ENCODE measurements at places on chromosomes 3 and 15. TPM values are rescaled to one million over a fixed set of nuclear protein-coding genes. Genes with fewer than 3 reads are reported as not detected.

DNA sequence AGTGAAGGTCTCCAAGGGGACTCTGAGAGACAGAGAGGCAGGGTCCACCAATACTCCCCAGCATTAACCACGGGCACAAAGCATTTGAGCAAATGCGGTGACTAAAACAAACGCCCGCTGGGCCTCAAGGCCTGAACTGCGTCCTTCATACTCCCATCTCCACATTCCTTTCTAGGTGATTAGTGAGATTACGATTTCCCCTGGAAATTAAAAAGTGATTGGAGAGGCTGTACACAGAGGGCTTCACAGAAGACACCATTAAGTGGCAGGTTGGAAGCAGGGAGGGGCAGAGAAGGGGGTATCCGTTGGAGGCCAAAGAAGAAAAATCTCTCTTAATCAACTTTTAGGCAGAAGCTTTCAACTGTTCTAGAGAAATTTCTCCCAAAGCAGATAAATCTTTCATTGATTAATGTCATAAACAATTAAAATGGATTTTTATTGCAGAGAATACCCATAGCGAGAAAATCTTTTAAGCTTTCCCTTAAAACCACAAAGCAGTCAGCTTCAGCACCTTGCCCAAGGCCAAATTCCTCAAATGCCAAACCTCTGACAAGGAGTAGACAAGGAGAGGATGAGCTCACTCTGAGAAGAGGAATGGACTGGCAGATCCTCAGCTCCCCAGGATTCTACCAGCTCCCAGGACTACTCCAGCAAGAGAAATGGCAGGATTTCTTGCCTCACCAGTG, 38.2 kb downstream of the MB21D2 start:
- H3K4me3 ChIP-seq: no peak overlapping the region
- DNase-seq: no peak
- no peak overlapping the region for H3K27ac ChIP-seq
- no peaks in the 10 kb centered on the region for H3K4me1 ChIP-seq

Gene DPPA2
- not detected for total RNA-seq

Gene SLCO2A1
- 169 TPM for total RNA-seq

Gene SOX14
- not detected for total RNA-seq

Gene TEX55
- total RNA-seq: not detected

Gene KIF9
- 8.4 TPM for total RNA-seq

DNA sequence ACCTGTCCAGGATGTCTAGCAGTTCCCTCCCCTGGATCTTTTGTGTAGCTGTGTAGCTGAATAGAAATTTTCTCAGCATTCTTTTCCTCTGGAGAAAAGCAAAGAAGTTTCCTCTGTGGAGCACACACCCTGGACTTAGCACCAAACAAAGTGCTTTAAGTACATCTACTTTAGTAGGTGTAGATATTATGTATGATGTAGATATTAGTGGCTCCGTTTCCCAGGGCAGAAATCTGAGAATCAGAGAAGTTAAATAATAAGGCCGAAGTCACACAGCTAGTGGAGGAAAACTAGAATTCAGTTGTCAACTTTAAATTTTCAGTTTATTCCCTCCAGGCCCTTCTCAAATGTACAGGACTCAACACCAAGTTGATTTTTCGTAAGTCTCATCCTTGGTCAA, 401.7 kb upstream of the NR2F2 start:
- no peaks in the 10 kb centered on the region for H3K27me3 ChIP-seq
- no peak overlapping the region for H3K27ac ChIP-seq
- no peak for DNase-seq
- H3K36me3 ChIP-seq: no peaks in the 10 kb centered on the region
- H3K4me3 ChIP-seq: no peak overlapping the region

Gene LOXL1
- 37.0 TPM for total RNA-seq

DNA sequence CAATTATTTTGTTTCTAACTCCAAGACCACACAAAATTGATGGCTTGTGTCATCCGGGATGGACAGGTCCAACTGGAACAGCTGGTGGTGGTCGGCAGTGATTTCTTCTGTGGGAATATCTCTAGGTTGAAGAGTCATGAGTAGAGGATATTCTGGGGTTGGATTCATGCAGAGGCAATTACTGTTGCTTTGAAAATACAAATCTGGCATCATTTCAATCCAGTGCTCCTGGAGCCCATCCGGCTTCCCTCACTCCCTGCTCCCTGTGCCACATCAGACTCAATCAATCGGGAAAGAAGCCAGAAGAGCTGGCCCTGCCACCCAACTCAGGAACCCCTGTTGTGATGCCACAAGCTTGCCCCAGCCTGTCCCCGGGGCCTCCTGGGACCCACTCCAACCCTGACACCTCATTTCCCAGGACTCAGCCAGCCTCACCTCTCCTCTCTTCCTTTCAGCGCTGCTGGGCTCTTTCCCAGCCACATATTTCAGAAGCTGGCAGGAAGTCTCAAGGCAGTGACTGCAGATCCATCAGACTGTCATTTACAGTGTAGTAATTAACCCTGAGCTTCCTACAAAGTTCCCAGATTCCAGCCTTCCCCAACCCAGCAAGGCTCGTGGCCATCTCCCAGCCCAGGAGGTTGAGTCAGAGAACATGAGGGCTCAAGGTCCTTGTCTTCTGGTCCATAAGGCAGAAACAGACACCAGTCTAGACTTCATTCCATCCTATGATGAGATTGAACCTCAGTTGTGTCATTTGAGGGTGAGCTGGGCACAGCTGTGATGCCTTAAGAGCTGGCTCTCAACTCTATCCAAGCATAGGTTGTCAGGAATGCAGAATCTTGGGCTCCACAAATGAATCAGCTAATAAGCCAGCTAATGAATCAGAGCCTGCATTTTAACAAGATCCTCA, 114.0 kb downstream of the FAM174B start:
- H3K27me3 ChIP-seq: no peaks in the 10 kb centered on the region
- no peaks in the 10 kb centered on the region for H3K36me3 ChIP-seq
- no peaks in the 10 kb centered on the region for H3K4me1 ChIP-seq
- no peak overlapping the region for H3K27ac ChIP-seq

DNA sequence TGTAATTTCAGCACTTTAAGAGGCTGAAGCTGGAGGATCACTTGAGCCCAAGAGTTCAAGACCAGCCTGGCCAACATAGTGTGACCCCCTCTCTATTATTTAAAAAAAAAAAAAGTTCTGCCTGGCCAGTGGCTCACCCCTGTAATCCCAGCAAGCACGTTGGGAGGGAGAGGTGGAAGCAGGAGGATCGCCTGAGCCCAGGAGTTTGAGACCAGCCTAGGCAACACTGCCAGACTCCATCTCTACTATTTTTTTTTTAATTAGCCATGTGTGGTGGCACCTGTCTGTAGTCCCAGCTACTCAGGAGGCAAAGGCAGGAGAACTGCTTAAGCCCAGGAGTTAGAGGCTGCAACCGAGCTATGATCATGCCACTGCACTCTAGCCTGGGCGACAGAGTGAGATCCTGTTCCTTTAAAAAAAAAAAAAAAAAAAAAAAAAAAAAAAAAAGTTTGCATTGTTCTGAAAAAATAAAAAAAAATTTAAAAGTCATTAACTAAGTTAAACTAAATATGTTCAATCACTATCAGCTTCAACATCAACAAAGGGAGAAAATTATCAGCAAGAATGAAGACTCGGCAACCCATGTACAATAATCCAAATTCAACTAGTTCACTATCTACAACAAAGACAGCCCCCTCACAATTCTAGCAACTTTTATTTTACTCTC, 1.9 kb downstream of the RAF1 start:
- peak overlapping the region; percentile 71 for H3K4me3 ChIP-seq
- no peaks in the 10 kb centered on the region for H3K27me3 ChIP-seq
- peaks cover 64% of the 10 kb centered on the region for H3K4me1 ChIP-seq
- no peak for DNase-seq
- H3K36me3 ChIP-seq: no peaks in the 10 kb centered on the region

Gene C3orf38
- total RNA-seq: 17.6 TPM

DNA sequence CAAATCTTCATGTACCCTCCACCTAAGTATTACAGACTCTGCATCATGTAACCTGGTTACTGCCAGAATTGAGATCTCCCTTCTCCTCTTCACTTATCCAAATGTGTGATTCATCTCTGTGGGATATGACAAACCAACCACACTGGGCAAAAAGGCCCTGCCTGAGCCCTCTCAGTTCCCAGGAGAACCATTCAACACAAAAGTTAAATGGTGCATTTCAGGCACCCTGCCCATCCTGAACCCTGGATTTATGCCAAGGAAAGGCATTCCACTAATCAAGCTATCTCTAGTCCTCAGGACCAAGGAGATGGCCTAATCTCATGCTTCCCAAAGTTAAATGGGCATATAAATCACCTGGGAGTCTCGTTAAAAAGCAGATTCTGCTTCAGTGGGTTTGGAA, 108.5 kb downstream of the TNIK start:
- H3K36me3 ChIP-seq: no peaks in the 10 kb centered on the region
- no peak overlapping the region for H3K27ac ChIP-seq
- H3K4me3 ChIP-seq: no peak overlapping the region
- H3K27me3 ChIP-seq: no peaks in the 10 kb centered on the region

DNA sequence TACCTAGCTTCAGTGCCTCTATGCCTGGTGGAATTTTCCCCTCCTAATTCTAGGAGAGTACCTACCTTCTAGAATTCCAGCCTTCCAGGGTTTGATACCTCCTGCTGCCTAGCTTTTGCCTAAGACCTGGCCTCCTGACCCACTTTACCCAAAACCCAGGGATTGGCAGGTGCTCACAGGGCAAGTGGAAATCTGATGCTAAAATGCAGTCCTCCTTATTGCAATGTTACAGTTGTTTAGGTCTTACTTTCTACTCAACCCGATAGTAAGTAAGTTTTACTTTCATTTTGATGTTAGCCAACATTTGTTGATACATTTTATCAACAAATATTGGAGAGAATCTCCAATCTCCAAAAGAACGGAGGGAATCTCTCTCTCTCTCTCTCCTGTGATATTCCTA, 275.9 kb downstream of the DOCK3 start:
- H3K4me3 ChIP-seq: no peak overlapping the region
- no peak overlapping the region for H3K27ac ChIP-seq
- DNase-seq: no peak
- H3K4me1 ChIP-seq: no peaks in the 10 kb centered on the region

Gene ARL13B
- 21.5 TPM for total RNA-seq

Gene IGDCC3
- 0.20 TPM for total RNA-seq

GRCh38 chr3:196082619-196082971, 705 bp upstream of the TFRC start:
- DNase-seq: no peak
- H3K27me3 ChIP-seq: no peaks in the 10 kb centered on the region
- no peaks in the 10 kb centered on the region for H3K36me3 ChIP-seq
- peaks cover 28% of the 10 kb centered on the region for H3K4me1 ChIP-seq
- H3K4me3 ChIP-seq: peak overlapping the region; percentile 70
- H3K27ac ChIP-seq: peak overlapping the region; percentile 87

DNA sequence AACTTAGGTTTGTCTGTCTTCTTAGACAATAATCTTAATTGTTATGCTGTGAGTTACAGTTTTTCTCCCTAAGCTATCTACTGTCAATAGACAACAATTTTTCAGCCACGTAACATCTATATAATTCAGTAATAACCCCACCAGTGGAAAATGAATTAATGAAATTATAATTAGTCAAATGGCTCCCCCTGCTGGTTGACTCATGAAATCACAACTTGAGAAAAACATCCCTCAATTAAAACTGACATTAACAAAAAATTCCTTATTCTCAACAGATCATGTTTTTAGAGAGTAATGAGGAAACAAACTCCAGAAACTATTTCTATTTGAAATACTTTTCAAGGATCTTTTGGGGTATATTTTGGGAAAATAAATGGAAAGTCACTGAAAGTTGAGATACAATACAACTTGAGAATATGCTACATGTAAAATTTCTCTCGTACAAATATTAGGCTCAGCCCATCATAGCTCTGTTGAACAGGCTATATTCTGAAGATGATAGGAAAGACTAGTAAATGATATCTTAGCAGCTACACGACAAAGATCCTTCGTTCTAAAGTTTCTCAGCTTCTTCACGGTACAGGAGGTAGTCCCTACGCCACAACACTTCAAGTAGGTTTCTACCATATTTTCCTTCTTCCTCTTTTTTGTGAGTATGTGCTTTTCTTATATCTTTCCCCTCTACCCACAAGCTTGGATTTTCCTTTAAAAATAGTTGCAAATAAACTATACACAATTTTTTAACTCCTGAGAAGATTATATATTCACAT, 20.7 kb downstream of the PPP1R2 start:
- no peaks in the 10 kb centered on the region for H3K4me1 ChIP-seq
- DNase-seq: no peak
- H3K27me3 ChIP-seq: no peaks in the 10 kb centered on the region
- peaks cover 62% of the 10 kb centered on the region for H3K36me3 ChIP-seq
- no peak overlapping the region for H3K4me3 ChIP-seq

Gene RASGRP1
- 3.3 TPM for total RNA-seq

DNA sequence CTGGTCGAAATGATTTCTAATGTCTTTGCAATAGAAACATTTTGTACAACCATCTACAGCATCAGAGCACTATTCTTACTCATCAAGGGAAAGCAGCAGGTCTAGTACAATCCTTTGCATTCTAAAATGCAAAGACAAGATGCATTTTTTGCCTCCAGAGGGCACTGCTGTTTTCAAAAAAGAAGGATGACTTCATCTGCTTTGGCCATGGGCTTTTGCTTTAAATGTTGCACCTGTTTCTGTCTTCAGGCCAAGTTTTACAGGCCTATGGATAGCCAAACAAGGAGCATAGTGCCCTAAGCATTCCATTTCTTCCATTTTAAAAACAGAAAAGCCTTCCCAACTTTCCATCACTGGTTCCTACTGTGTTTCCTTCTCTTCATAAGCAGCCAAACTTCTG, 3.4 kb downstream of the PARP9 start:
- H3K4me1 ChIP-seq: peaks cover 47% of the 10 kb centered on the region
- no peaks in the 10 kb centered on the region for H3K36me3 ChIP-seq

Gene FES
- 65.2 TPM for total RNA-seq

DNA sequence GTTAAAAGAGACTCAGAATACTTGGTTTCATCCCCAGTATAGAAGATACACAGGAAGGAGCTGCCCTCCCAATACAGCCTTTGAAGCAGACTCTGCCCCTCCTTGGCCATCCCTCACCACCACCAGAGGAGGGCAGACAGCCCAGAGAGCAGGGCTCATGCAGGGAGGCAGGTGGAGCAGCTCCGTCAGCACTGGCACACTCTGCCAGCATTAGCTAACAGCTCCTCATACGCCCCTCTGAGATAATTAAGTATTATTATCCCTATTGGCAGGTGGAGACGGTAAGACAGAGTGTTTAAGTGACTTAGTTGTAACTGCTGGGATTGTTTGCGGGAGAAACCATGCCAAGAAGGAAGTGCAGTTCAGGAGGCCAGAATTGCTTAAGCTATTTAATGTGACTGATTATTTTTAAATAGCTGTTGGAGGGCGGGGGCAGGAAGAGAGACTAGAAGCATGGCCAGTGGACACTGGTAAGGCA, 434.0 kb downstream of the EPHB1 start:
- H3K27me3 ChIP-seq: no peaks in the 10 kb centered on the region
- H3K4me3 ChIP-seq: no peak overlapping the region
- no peak for DNase-seq
- H3K36me3 ChIP-seq: no peaks in the 10 kb centered on the region
- H3K4me1 ChIP-seq: no peaks in the 10 kb centered on the region

Gene FANCD2OS
- not detected for total RNA-seq

- no peak for DNase-seq
- no peak overlapping the region for H3K4me3 ChIP-seq
- no peaks in the 10 kb centered on the region for H3K36me3 ChIP-seq
- H3K4me1 ChIP-seq: no peaks in the 10 kb centered on the region
- no peak overlapping the region for H3K27ac ChIP-seq
Measured at GRCh38 chr3:57120451-57121174, 44.5 kb downstream of the IL17RD start.
